Keratinocyte (primary cell): ENCODE measurements at places on chromosomes 12 and 14. TPM values are rescaled to one million over a fixed set of nuclear protein-coding genes. Genes with fewer than 3 reads are reported as not detected.

SRRM4 gene
- not detected in 3 replicates for polyA plus RNA-seq

OTOGL gene
- polyA plus RNA-seq: 0.01 to 0.08 TPM (median 0.01 TPM) in 3 replicates

- no peak overlapping the region for H3K4me3 ChIP-seq
- DNase-seq: no peak
- no peak overlapping the region for H3K27ac ChIP-seq
- H3K4me1 ChIP-seq: no peaks in the 10 kb centered on the region
These were observed 760.3 kb downstream of the NOVA1 start for GRCh38 chr14:25837551-25837965.

DNA sequence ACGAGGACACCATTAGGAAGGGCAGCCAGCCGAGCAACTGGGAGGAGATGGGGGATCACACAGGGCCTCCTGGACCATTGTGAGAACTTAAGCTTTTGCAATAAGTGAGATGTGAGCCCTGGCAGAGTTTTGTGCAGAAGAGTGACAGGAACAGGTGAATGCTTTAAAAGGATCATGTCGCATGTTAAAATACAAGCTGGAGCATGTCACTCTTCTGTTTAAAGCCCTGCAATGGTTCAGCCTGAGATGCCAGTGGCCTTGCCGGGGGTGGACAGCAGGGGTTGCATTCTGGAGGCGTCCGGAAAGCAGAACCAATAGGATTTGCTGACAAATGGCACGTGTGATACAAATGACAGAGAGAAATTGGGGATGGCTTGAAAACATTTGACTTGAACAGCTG lies 137.5 kb upstream of the RFLNA start:
- no peaks in the 10 kb centered on the region for H3K36me3 ChIP-seq
- H3K4me1 ChIP-seq: no peaks in the 10 kb centered on the region
- H3K4me3 ChIP-seq: no peak overlapping the region
- DNase-seq: no peak
- peaks cover 8% of the 10 kb centered on the region for H3K27me3 ChIP-seq
- no peak overlapping the region for H3K27ac ChIP-seq

DNA sequence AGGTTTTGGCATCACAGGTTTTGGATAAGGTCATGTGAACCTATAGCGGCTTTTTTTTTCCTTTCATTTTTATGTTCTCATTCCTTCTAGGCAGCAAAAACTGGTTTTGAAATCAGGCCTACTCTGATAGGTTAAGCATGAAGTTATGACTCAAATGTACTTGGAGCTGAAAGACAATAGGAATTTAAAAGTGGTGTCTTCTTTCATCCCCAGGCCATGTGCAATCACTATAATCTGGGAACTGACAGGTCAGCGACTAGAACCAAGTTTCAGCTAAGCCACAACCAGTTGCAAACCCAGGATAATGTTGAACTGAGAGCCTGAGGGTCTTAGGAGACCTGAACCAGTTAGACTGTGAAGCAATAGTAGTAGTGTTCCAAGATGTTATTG lies 74.3 kb downstream of the ANO6 start:
- H3K27me3 ChIP-seq: no peaks in the 10 kb centered on the region
- H3K27ac ChIP-seq: peak overlapping the region; percentile 45
- no peak overlapping the region for H3K4me3 ChIP-seq
- peak; percentile 58 for DNase-seq
- peaks cover 20% of the 10 kb centered on the region for H3K4me1 ChIP-seq
- peaks cover 7% of the 10 kb centered on the region for H3K36me3 ChIP-seq

- H3K4me1 ChIP-seq: peaks cover 23% of the 10 kb centered on the region
- no peaks in the 10 kb centered on the region for H3K36me3 ChIP-seq
- no peak overlapping the region for H3K27ac ChIP-seq
- no peak for DNase-seq
- H3K27me3 ChIP-seq: no peaks in the 10 kb centered on the region
- H3K4me3 ChIP-seq: no peak overlapping the region
These were observed 11.0 kb upstream of the MLXIP start for GRCh38 chr12:122067548-122067947.

DNA sequence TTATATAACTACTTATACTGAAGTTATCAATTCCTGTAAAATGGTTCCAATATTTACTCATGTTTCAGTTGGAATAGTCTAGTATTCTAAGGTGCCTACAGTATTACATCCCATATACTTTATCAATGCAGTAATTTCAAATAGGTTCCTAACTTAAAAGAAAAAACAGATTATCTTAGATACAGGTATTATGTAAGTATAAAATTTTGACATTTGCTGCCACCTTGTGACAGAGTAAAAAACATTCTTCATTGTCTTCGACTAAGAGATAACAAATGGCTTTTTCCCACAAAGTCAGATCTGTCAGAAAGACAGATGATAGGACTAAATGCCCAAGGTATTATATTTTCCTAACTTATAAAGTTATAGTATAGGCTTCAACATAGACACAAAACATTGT lies 78.7 kb downstream of the TXNDC16 start:
- H3K27ac ChIP-seq: no peak overlapping the region
- H3K4me1 ChIP-seq: no peaks in the 10 kb centered on the region
- H3K36me3 ChIP-seq: no peaks in the 10 kb centered on the region
- no peak for DNase-seq
- H3K27me3 ChIP-seq: no peaks in the 10 kb centered on the region
